ENCODE measurements at places on chromosomes 16 and 17.

DNA sequence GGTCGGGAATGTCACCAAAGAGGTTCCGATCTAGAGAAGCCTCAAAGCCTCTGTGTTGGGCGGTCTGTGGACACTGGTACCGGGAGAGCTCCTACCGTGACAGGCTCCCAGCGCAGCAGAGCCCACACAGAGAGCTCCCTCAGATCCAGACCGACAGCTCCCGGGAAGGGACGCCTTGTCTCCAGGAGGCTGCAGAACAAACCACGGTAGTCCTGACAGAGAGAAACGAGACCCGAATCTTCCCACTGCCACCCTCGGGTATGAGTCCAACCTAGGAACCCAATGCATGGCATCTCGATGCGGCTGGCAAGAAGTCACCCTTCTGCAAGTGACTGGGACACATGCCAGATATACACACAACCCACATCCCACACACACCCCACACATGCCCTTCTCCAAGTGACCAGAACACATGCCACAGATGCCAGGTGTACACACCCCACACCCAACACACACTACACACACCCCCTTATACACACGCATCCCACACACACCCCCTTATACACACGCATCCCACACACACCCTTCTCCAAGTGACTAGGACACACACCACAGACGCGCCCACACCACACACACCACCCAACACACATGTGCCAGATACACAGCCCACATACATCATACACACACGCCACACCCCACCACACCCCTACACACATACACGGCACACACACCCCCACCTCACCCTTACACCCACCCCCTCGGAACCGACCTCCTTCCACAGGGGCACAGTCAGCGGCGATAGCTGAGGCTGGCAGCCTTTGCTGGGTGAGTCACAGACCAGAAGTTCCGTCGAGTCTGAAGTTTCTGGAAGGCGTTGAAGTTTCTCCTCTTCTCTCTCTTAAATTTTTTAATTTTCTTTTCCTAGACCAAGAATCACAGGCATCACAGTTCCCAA, 15.9 kb upstream of the CYTH1 start:
- DNase-seq = no peak

DNA sequence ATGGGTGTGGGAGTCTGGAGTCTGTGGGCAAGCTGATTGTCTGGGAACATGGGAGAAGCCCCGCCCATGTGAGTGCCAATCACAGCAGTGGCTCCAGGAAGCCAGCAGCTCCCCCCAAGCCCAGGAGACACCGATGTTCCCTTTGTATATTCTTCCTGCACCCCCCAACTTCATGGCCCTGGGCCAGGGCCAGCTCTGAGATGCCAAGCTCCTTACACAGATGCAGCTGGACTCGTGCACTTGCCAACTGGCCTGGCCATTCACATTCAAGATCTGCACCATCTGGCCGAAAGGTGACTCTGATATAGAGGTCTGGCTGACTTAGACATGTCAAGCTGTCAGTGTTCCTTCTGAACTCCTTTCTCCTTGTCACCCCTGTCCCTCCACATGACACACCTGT, 50.5 kb downstream of the CACNG5 start:
- DNase-seq = no peak

GRCh38 chr16:8923199-8923598, 40.5 kb downstream of the USP7 start:
- DNase-seq = no peak

GRCh38 chr16:19142939-19143598, 25.0 kb upstream of the SYT17 start:
- DNase-seq = no peak

- DNase-seq = no peak
These were observed 34.2 kb downstream of the CRLF3 start for GRCh38 chr17:30790279-30790678.

DNA sequence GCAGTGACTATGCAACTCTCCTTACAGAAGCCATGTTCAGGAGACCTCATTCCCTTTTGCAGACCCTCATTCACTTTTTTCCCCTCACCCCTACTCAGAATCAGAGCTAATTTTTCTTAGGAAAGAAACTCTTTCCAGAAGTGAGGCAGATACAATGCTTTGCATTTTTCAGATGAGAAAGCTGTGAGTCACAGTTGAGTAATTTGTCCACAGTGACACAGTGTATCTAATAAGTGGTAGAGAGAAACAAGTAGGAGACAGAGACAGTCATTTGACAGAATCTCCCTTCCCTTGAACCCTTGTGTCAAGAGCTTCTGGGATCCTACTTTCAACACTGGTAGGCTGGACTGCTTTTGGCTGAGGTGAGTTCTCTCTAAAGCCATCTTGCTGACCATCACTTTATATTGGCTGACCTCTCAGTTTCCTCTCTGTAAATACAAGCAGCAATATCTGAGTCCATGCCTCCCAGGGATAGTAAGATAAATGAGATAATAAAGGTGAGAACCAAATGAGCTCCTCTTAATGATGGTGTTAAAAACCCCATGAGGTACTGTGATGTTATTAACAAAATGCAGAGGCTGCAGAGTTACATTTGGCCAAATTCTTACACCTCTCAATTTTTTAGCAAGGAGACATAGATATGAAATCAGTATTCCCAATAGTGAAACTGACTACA, 130.8 kb downstream of the CA10 start:
- DNase-seq = no peak

DNA sequence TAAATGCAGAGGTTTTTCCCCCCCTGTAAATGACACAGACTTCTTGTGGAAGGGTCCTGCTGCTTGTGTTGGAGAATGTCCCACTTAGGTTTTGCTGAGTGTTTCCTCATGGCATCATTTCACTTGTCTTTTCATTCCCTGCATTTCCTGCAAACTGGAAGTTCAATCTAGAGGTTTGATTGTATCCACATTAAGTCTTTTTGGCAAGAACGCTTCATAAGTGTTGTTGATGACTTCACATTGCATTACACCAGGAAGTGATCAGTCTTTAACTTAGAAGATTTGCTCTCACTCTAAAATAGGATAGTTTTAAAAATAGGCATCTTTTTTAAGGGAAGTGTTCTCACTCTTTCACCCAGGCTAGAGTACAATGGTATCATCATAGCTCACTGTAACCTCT, 67.2 kb downstream of the RPTOR start:
- DNase-seq = no peak

DNA sequence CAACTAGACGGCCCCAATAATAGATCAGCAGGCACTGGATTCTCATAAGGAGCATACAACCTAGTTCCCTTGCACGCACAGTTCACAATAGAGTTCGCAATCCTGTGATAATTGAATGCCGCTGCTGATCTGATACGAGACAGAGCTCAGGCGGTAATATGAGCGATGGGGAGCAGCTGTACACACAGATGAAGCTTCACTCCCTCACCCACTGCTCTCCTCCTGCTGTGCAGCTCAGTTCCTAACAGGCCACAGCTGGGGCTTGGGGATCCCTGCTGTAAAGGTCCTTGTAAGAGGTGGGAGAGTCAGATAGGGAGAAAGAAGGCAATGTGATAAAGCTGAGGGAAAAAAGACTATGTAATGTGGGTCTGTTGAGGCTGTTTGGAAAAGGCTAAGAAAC, 577.5 kb downstream of the RBFOX1 start:
- DNase-seq = no peak

- DNase-seq = no peak
These were observed 1.9 kb upstream of the PIPOX start for GRCh38 chr17:29041091-29041490.

GRCh38 chr17:79565606-79566250, 45.1 kb downstream of the RBFOX3 start:
- DNase-seq = no peak

DNA sequence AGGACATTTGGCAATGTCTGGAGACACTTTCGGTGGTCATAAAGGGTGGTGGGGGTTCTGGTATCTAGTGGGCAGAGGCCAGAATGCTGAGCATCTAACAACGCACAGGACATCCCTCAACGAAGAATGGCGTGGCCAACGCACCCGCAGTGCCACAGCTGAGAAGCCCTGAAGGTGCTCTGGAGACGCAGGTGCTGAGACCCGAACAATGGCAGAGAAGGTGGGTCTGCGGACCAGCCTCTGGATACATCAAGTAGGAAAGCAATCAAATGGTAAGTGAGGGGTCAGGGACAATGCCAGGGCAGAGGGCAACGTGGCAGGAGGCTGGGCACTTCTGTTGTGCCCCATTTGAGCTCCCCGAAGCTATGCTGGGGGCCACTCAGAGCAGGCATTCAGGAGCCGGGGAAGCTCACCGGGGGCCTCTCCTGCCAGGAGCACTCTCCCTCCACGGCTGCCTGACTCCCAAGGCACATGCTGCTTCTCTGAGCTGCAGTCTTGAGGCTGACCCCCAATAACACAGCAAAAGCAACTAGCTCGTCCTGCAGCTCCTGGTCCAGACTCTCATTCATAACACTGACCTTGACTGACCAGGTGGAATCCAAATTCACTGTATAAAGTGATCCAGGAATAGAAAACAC, 26.0 kb downstream of the SPHK1 start:
- no peak for DNase-seq

DNA sequence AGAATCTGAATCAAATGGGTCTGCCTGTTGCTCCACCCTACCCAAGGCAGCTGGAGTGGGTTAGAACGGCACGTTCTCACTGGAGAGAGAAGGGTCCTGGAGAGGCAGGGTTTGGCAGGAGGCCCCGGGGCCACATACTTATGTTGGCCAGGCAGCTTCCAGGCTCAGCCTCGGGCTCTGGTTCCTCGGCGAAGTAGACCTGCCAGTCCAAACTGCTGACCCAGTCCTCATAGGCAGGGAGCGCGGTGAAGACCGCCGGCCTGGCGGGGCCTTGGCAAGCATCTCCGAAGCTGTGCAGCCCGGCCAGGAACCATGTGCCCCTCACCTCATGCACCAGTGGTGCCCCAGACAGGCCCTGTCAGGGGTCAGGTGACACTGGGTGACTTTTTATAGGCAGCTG, 4.8 kb downstream of the PRSS53 start:
- no peak for DNase-seq

- DNase-seq = no peak
These were observed 1691.4 kb downstream of the TP53TG3F start for GRCh38 chr16:35150805-35151312.

DNA sequence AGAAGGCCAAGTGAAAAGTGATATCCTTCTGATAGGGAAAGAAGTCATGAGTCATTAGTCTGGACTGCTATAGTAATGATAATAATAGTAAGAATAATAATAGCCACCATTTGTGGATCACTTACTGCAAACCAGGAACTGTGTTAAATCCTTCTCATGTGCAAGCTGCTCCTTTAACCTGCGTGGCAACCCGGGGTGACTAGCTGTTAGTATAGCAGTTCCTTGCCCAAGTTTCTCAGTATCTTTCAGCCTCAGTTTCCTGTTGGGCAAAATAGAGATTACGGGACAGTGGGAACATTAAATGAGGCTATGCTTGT, 129.5 kb downstream of the CDH13 start:
- DNase-seq = no peak

DNA sequence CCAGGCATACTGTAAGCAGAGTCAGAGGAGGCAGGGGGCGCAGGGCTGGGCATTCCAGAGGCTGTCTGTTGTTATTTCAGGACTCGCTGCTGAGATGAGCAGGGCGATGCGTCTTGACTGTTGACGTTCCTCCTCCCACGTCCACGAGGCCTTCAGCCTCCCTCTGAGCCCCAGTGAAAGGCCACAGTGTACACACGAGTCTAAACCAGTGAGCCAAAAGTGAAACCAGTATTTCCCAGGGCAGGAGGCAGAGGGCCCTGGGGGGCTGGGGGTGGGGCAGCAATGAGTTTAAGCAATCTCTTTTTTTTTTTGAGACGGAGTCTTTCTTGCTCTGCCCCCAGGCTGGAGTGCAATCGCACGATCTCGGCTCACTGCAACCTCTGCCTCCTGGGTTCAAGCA, 21.5 kb downstream of the SMTNL2 start:
- DNase-seq = peak; percentile 23

GRCh38 chr17:5128905-5129535, 13.2 kb downstream of the USP6 start:
- no peak for DNase-seq

DNA sequence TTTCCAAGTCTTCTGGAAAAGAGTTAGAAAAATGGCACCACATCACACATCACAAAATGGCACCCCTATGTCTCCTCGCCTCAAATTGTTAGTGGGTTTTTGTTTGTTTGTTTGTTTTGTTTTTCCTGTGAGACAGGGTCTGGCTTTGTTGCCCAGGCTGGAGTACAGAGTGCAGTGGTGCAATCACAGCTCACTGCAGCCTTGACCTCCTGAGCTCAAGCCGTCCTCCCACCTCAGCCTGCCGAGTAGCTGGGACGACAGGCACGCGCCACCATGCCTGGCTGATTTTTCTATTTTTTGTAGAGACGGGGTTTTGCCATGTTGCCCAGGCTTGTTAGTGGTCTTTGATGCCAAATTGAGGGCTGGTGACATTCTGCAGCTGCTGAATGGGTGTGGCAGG, 3.8 kb upstream of the CRISPLD2 start:
- DNase-seq = no peak

- no peak for DNase-seq
These were observed 19.8 kb downstream of the PAFAH1B1 start for GRCh38 chr17:2613089-2613808.

- DNase-seq = peak; percentile 61
These were observed 477 bp upstream of the CLDN9 start for GRCh38 chr16:3012246-3012645.

DNA sequence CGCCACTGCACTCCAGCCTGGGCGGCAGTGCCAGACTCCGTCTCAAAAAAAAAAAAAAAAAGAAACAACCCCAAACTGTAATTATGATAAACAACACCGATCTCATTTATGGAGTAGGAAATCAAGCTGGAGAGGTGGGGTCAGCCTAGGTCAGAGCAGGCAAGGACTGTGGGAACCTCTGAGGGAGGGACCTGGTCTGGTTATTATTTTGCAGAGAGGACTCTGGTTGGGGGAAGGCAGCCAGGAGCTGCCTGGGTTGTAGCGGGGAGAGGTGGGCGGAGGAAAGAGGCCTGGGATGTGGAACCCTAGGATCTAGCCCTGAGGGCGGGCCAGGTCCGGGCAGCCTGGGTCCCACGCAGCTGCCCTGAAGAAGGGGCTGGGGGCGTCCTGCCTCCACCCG, 10.9 kb upstream of the HS3ST6 start:
- peak; percentile 22 for DNase-seq

DNA sequence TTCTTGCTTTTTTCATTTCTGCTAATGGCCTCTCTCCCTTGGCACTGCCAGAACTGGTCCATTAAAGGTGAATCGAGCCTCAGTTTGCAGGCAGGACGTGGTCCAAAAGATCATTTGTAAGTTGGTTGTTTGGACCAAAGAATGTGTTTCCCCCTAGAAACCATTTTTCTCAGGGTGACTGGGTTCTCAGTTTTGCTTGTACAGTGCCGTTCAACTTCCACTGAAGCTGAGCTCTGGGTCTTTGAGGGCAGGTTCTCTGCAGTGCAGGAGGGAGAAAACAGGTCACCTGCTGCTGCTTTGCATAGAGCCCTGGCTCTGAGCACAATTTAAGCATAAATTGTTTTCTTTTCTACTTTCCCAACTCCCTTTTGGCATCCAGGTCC, 9.0 kb upstream of the AMZ2 start:
- DNase-seq = no peak
